H9 (cell line): ENCODE measurements at places on chromosomes 5 and 9.
A peak's percentile ranks its signal among the peaks of the same experiment; 100 is the strongest.

- DNase-seq, result no peak
Measured at GRCh38 chr9:134378901-134379338, 52.7 kb downstream of the RXRA start.

GRCh38 chr9:105067895-105068580 lies 140.1 kb upstream of the ABCA1 start:
- DNase-seq, result no peak

GRCh38 chr5:111278858-111279504 lies 54.8 kb downstream of the CAMK4 start:
- peak; percentile 79 for DNase-seq

GRCh38 chr5:65548281-65548680 lies 14.7 kb downstream of the CENPK start:
- DNase-seq, result no peak

- no peak for DNase-seq
Measured at GRCh38 chr9:13716090-13716489, 436.6 kb upstream of the MPDZ start.
